ENCODE measurements at places on chromosomes 4 and X.

DNA sequence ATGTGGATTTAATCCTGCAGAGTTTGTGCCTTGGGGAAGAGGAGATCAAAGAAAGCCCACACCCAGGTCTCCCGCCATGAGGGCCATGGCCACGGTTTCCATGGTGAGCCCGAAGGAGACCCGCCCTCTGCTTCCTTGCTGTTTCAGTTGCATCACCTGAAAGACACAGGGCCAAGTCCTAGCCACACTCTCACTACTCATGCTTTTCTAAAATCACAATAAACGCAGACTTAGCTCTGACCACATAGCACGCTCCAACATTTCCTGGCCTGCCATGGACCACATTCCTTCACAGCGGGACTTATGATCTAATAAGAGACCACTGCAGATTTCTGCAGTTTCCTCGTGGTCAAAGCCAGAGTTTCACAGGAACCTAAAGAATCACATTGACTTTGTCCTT lies 426.0 kb upstream of the NR3C2 start:
- DNase-seq: no peak

- DNase-seq: no peak
Measured at GRCh38 chr4:3422241-3422801, 19.4 kb upstream of the HGFAC start.

DNA sequence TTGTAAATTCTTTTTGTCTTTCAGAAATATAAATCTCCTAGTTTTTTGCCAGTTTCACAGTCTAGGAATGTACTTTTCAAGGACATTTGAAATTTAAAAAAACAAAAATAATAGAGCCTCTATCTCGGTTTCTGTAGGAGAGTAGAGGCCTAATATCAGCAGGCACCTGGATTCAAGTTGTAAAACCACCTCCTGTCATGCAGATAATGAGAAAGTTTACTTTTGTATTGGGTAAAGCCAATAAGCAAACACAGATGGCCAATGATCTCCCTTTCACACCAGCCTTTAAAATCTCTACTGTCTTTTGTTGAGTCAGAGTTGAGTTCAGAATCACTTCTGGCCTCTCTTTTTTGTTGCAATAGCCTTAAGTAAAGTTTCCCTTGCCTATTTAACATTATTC lies 1499.9 kb downstream of the PCDH18 start:
- DNase-seq: no peak

DNA sequence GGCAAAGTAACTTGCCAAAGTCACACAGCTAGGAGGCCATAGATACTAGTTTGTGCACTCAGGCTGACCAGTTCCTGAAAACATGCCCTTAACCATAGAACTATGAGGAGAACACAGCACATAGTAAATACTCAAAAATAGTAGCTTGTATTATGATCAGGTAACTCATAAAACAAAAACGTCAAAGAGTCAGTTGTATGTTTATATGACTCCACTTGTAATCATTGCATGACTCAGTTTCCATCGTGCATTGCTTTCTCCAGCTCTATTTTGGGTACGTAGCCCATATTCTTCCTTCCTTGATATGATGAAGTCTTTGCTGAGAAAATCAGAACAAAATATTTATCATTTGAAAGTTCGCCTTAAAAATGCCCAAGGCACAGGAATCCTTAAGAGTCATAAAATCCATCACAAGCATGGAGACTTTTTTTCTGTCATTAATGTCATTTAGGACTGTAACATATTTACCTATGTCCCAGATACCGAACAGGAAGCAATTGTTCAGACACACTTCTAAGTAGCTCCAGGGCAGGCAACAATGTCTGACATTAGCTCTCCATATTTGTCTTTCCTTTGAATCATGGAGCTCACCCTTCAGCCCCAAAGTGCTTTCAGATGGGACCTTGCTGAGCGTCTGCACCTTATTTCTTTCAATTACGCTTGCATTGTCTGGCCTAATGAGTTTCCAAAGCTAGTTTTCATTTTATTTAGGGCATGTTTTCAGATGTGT lies 11.2 kb upstream of the MID1 start:
- DNase-seq: no peak

DNA sequence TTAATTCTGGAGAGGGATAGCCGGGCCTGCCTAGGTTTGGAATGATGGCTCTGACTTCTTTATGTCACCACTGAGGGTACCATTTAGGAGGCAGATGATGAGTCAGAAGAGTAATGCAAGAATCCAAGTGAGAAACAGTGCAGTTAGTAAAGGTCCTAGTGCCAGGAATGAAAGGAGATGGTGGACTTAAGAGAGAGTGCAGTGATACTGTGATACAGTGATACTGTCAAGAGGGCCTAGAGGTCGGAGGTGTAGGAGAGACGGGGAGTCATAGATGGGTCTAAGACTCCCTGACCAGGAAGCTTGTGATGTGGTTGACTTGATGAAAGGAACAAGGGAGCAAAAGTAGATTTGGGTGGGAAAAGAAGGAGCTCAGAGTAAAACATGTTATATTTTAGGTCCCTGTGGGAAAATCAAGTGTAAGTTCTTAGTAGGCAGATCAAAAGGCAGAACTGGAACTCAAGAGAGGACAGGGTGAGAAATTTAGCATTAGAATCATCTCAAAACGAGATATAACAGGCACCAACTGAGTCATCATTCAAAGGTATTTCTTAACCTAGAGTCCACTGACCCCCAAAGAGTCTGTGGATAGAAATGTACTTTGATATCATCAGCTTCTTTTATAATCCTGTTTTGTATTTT lies 85.0 kb downstream of the NFKB1 start:
- DNase-seq: no peak

GRCh38 chr4:5069901-5070300 lies 18.6 kb downstream of the STK32B start:
- DNase-seq: no peak

DNA sequence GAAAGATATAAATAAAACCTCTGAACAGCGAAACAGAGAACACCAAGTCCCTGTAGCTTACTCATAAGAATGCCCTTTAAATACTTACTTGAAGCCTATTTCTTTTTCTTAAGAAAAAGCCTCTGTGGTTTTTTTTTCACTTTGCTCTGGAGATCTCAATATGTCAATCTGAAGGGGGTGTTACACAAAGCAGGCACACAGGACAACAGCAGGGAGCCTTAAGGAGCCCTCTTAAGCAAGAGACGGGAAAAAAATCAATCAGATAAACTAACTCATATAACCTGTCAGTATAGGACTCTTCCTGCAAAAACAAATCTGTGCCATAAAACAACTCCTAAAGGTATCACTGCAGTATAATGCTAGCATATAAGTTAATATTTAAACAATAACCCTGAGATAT lies 611.1 kb upstream of the ATOH1 start:
- no peak for DNase-seq

DNA sequence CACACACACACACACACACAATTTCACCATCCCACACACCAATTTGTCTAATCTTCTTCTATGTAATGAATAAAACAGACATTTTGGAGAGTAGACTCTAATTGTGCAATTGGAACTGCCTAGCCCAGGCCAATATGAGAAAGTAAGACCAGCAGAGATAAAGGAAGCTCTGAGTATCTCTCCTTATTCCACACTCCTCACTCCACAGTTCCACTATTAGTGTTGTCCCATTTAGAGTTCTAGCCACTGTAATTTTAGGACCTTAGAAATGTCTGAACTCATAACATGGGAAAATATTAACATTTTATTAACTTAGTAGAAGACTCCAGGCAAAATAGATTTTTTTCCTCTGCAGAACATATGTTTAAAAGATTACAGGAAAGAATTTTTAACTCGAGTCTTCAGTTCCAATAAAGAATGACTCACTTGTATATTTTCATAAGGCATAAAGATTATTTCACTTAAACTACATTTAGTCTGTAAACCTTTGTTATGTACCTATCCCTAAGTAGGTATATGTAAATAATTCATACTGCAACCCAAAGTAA lies 297.6 kb upstream of the INTU start:
- no peak for DNase-seq

DNA sequence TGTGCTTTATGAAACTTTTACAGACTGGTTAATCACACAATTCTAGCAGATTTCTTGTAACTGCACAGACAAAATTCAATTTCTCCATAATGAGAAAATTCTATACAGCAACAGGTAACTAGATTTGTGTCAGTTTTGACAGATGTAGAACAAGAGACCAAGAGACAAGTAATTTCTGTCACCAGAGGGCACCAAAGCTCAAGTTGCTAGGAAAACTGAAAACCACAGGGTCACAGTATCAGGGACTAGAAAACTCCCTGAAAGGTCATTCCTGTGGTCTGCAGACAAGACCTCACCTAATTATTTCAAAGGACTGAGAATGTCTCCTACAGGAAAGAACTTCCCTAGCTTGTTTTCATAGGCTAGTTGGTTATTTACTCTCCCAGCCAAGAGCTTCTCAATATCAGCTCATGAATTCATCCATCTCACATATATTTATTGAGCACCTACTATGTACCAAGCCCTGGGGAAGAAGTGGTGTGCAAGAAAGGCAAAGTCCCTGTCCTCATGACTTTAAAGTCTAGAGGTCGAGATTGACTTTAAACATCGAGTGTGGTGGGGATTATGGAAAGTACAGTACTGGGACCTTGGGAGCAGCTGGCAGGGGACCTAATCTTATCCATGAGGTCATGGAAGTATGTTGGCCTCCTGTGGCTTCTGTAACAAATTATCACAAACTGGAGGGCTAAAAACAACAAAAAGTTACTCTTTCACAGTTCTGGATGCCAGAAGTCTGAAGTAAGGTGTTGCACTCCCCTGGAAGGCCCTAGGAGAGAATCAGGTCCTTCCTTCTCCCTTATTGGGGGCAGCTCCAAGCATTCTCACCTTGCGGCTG lies 47.8 kb upstream of the SETD7 start:
- DNase-seq: peak; percentile 1

GRCh38 chr4:11436084-11436483 lies 7.4 kb upstream of the HS3ST1 start:
- no peak for DNase-seq

- no peak for DNase-seq
Measured at GRCh38 chrX:133482056-133482952, 67.0 kb upstream of the GPC4 start.

DNA sequence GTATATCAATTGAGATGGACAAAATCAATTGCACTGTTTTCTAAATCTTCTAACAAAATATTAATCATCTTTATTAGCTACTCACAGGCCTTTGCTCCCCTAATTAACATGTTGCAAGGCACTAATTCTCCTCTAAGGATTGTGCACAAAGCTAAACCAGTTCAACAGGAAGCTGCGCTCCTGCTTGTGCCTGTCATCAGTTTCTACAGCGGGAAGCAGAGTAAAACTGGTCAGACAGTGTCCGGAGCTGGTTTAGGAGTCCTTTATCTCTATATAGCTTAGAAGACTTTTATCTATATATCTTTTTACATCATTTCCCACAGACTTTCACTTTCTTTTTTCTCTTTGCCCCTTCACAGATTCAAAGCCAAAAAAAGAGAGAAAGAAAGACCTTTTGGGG lies 79.1 kb downstream of the ELOVL6 start:
- no peak for DNase-seq

GRCh38 chrX:104282166-104282725 lies 27.5 kb upstream of the ESX1 start:
- DNase-seq: no peak

GRCh38 chrX:9983441-9983840 lies 16.3 kb downstream of the CLDN34 start:
- no peak for DNase-seq

GRCh38 chrX:34401411-34401810 lies 255.7 kb downstream of the TMEM47 start:
- no peak for DNase-seq

- no peak for DNase-seq
Measured at GRCh38 chrX:153668423-153669173, 5.0 kb downstream of the PNCK start.

GRCh38 chrX:16239211-16239610 lies 71.9 kb downstream of the MAGEB17 start:
- DNase-seq: no peak

All from NCI-H510A (cell line).